ENCODE measurements at places on chromosomes 16 and 17.

DNA sequence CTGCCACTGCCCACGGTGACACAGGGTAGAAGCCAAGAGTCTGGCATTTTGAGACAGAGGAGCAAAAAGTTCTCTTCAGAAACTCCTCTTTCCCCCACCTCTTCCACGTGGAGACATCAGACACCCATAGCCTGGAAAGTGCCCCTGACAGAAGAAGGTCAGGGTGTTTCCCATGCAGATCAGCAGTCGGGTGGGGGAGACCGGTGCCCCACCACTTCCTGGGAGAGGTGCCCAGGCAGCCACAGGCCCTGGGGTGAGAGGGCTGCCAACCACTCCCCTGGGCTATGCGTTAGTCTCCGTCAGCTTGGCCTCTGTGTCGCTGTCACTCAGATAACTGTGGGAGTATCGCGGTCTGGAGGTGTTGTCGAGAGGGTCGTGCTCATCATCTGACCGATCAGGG is 31.5 kb downstream of the PIPOX start:
- DNase-seq, result no peak

DNA sequence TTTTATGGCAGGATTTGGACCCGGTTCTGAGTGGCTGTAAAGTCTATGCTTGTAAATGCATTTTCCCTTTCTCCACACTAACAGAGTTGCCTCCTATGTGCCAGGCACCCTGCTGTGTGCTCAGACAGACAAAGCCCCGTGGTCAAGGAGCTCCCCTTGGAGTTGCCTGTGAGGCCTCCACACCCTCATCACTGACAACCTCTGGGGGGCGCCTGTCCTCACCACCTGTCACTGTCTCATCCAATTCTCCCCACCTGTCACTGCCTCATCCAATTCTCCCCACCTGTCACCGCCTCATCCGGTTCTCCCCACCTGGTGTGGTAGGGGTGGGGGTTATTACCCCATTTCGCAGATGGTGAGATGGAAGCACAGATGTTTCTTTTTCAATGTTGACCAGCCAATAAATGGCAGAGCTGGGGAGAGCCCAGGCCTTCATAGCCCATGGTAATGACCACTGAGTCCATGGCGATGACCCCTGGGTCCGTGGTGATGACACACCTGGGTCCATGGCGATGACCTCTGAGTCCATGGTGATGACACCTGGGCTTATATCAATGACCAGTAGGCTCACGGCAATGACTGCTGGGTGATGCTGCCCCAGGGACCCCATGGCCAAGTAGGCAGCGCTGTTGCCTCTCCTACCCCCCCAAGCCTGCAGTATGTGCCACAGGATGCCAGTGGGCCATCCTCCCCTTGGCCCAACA is 150.1 kb downstream of the IRF8 start:
- no peak for DNase-seq

- DNase-seq, result no peak
Measured at GRCh38 chr17:57313097-57313835, 56.9 kb downstream of the MSI2 start.

GRCh38 chr17:3659541-3660111 is 8.8 kb downstream of the TAX1BP3 start:
- DNase-seq, result no peak

DNA sequence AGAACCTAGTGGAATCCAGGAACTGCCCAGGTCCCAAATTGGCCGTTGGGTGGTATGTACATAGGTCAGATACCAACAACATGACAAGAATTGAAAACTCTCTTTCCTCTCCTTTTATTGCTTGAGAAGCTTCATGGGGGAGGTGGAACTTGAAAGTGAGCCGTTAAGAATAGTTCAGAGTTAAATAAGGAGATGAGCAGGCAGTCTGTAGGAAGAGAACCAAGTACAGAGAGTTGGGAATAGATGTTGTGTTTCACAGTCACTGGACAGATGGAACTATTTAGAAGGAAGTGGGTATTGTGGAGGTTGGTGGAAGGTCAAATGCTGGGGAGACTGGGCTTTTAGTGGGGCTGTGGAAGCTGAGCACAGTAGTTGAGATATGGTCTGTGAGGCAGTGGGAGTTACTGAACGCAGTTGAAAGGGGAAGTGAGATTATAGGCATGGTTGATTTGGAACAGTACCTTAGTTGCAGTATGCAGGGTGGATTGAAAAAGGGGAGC is 26.4 kb downstream of the ARHGAP44 start:
- no peak for DNase-seq

GRCh38 chr17:41814195-41814594 is 1.4 kb downstream of the FKBP10 start:
- no peak for DNase-seq

- DNase-seq, result peak; percentile 75
Measured at GRCh38 chr17:81390873-81391255, 4.4 kb upstream of the BAHCC1 start.

DNA sequence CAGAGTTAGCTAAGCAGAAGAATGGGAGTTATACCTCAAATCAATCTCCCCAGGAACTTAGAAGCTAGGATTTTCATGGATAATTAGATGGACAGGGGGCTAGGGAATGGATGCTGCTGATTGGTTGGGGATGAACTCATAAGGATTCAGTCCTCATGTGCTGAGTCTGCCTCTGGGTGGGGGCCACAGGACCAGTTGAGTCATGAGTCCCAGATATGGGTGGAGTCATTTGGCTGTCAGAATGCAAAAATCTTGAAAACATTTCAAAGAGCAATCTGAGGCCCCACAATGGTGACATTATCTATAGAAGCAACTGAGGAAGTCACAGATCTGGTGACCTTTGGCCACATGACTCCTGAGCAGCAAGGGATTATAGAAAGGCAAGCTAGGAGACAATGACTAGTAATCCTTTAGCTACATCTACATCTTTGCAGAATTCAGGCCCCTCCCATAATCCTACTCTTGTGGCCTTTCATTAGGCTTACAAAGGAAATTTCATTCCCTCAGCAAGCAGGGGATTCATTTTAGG is 82.6 kb upstream of the CCL2 start:
- DNase-seq, result no peak

DNA sequence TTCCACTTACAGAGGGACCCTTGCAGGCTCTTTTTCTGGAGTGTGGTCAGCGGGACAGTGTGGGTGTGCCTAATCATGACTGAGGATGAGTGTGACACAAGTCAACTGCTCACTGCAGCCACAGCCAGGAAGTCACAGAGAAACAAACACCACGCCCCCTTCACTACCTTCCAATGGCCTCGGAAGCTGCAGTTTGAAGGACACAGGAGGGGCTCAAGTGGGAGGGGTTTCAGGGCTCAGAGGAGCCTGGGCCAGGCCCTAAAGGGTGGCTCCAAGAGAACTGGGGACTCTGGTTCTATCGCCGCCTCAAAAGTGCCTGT is 116.2 kb upstream of the SDK2 start:
- no peak for DNase-seq
